ACHN (cell line): ENCODE measurements at places on chromosomes 12 and 14.
A peak's percentile ranks its signal among the peaks of the same experiment; 100 is the strongest.

DNA sequence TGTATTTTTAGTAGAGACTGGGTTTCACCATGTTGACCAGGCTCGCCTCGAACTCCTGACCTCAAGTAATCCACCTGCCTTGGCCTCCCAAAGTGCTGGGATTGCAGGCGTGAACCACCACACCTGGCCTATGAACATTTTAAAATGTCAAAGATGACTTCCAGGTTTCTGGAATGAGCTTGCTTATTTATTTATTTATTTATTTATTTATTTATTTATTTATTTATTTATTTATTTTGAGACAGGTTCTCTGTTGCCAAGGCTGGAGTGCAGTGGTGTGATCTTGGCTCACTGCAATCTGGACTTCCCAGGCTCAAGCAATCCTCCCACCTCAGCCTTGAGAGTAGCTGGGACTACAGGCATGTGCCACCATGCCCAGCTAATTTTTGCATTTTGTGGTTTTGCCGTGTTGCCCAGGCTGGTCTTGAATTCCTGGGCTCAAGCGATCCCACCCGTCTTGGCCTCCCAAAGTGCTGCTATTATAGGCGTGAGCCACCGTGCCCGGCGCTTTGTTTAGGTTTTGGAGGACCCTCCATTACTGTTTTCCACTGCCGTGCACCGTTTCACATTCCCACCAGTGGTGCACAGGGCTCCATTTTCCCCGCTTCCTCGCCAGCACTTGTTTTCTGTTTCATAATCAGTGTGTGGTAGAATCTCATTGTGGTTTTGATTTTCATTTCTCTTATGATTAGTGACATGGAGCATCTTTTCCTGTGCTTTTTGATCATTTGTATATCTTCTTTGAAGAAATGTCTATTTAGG is 6.4 kb upstream of the CFAP251 start:
- no peak for DNase-seq

GRCh38 chr12:89674326-89674942 is 34.2 kb downstream of the ATP2B1 start:
- no peak for DNase-seq

- DNase-seq, result no peak
These were observed 116.3 kb downstream of the SLC15A4 start for GRCh38 chr12:128707488-128707887.

- DNase-seq, result peak; percentile 29
These were observed 31.1 kb upstream of the MAP1LC3B2 start for GRCh38 chr12:116528065-116528464.

GRCh38 chr12:52270541-52271070 is 3.8 kb upstream of the KRT86 start:
- no peak for DNase-seq

DNA sequence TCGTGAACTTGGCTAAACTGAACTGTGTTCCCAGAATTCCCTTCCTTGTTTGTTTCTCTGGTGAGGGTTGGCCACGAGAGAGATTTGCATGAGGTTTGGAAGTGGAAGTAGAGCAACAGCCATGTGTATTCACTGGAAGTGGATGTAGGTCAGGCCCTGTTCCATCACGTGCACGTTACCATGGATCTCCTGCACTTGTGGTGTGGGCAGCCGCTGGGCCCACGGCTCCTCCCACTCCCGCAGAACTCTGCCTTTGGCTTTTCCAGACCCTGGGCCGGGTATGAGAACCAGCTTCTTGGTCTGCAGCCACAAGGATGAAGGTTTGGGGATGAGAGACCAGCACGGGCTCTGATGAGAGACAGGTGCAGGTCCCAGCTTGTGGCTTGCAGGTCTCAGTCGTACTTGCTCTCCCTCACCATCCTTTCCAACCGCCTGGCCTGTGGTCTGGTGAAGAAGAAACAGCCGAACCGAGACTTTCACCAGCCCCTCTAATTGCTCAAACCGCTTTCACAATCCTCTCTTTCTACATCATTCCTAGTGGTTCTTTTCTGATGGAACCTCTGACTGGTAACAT is 94.9 kb downstream of the DUSP16 start:
- no peak for DNase-seq

DNA sequence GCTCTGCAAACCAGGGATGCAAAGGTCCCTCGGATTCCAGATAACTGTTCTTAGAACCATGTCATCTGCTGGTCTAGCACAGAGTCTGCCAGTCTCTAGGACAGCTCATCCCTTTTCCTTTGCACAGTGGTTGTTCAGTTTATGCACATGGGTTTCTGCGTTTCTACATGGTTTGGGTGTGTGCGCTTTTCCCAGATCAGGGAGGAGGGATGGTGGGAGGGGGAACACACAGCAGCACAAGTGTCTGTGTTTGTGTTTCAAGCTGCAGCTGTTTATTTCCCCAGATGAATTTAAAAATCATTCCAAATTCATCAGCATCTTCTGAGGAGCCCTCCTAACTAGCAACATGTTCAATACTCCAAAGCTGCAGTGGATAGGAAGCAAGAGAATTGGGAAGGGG is 45.4 kb downstream of the ANO2 start:
- no peak for DNase-seq

DNA sequence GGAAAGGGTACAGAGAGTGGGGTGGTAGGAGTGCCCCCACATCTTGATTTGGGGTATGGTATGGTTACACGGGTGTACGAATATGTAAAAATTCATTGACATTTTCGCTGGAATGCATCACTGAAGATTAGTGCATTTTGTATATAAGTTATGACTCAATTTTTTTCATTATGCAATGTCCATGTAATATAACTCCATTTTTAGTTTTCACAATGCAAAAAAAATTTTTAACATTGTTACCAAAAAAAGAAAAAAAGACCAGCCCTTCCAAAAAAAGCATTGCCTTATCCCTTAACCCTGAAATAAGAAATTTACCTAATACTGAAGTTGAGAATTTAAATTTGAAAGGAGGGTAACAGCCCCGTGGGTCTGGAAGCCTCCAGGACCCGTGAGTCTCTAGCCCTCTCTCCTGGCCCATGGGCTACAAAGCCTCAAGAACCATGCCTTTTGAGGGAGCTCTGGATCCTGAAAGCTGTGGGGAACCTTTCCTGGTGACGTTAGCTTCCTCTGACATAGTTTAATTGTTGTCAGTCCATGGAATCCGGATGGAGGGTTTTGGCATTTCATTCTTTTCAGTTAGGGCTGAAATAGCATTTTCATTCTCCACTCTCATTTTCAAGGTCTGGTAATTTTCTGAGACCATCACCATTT is 55.6 kb upstream of the ACTN1 start:
- no peak for DNase-seq

GRCh38 chr14:90903101-90903500 is 86.9 kb upstream of the TTC7B start:
- peak; percentile 60 for DNase-seq

DNA sequence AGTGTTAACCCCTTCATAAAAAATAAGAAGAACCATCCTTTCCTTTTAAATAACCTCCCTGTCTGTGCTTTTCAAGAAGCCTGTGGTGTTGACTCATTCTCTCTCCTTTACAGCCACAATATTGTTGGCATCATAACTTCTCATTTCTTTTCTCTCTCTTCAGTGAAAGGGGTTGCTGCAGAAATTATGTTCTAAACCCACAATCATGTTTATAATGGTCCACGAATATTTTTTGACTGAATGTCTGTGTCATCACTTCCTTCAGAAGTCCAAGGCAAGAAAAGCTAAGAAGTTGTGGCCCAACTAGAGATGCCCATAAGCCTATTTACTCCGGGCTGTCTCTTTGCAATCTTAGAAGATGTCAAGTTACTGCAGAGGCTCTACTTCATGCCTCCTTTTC is 488.3 kb downstream of the APAF1 start:
- no peak for DNase-seq

GRCh38 chr14:77040741-77041653 is 12.5 kb upstream of the IRF2BPL start:
- peak; percentile 59 for DNase-seq
